Stimulated activated CD4-positive, alpha-beta T cell treated with anti-CD3 and anti-CD28 coated beads, Interleukin-1b, Interleukin-23, amount 100 ng/mL, for 1 hour (primary cell): ENCODE measurements at places on chromosomes 13 and 19.

GRCh38 chr13:74761801-74762757 lies 627.9 kb upstream of the KLF12 start:
- no peak for DNase-seq

GRCh38 chr19:8206147-8207087 lies 2.8 kb upstream of the CERS4 start:
- DNase-seq = no peak

- no peak for DNase-seq
These were observed 34.1 kb downstream of the SUGP2 start for GRCh38 chr19:18999016-18999758.

- no peak for DNase-seq
These were observed 5.1 kb downstream of the GPR183 start for GRCh38 chr13:99301913-99302636.

GRCh38 chr19:13882836-13883235 lies 5.9 kb downstream of the NANOS3 start:
- no peak for DNase-seq

- no peak for DNase-seq
These were observed 71.4 kb downstream of the DGKH start for GRCh38 chr13:42119875-42120274.

- no peak for DNase-seq
These were observed 200.3 kb downstream of the DIAPH3 start for GRCh38 chr13:59963383-59963782.

GRCh38 chr13:23871616-23872220 lies 17.5 kb downstream of the MIPEP start:
- DNase-seq = no peak

- no peak for DNase-seq
These were observed 160.9 kb downstream of the TBC1D4 start for GRCh38 chr13:75321084-75321483.

- no peak for DNase-seq
These were observed 532.5 kb downstream of the DIAPH3 start for GRCh38 chr13:59631271-59631670.

GRCh38 chr19:5948752-5949564 lies 29.0 kb downstream of the RANBP3 start:
- no peak for DNase-seq

- DNase-seq = no peak
These were observed 34.9 kb downstream of the CAB39L start for GRCh38 chr13:49409008-49409407.

DNA sequence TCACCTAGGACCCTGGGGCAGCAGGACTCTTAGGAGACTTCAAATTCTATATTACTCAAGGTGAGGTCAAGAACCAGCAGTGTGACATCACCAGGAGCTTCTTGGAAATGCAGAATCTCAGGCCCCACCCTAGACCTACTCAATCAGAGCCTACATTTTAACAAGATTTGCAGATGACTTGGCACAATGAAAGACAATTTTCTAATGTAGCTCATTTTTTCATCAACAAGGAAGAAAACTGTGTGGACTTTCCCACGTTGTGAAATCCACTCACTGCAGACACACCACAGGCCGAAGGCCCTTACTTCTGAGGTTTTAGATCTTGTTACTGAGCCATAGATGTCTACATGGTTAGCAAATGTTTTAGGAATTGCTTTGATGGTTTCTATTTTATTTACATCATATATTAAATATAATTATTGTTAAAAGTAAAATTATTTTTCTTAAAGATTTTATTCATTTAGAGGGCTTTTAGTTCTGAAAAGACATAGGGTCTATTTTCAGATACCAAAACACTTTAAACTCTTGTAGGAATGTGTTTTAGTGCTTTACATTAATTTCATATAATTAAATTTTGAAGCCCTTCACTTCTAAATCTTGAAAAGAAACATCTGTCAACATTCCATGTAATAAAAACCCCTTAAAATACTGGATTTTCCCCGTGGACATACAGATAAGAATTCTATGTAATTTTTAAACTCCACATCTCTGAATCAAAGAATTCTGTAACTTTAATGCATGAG lies 18.5 kb upstream of the STARD13 start:
- DNase-seq = no peak

GRCh38 chr19:51664131-51664530 lies 17.5 kb upstream of the SIGLEC14 start:
- no peak for DNase-seq

GRCh38 chr13:24280720-24281119 lies 28.7 kb upstream of the C1QTNF9 start:
- no peak for DNase-seq

DNA sequence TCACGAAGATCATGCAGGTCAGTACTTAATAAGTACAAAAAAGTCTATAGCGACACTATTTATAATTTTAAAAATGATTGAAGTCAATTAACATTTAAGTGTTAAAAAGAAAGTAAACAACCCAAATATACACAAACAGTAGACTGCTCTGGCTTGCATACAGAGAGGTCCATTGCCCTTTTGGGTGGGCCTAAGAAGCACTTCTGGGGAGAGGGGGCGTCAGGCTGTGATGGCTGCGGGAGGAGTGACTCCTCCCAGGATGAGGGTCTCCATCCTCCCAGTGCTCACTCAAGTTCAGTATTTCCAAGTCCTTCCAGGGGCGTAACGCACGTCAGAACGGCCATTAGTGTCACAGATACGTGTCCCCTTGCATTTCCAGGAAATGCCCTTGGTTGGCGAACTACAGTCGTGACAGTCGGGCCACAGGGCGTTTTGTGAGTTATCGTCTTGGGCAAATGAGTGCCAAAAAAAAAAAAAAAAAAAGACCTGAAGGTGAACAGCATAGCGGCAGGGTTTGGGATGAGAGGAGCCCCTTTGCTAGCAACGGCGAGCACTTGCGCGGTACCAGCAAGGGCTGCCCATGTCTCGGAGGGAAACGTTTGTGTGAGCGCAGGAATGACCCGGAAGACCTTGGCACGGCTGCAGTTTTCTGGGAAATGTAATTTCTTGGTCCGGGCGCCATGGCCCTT lies at the start of gene SCGB2B2:
Gene SCGB2B2 (minus strand): TSS at position 463 of the 689 bp plus-strand sequence. CDS start 82,596 bp downstream, outside the sequence.
- DNase-seq = peak; percentile 50

GRCh38 chr13:113742000-113742441 lies 17.0 kb upstream of the TMEM255B start:
- DNase-seq = no peak

- no peak for DNase-seq
These were observed 164.6 kb downstream of the TNFSF13B start for GRCh38 chr13:108433976-108434755.

DNA sequence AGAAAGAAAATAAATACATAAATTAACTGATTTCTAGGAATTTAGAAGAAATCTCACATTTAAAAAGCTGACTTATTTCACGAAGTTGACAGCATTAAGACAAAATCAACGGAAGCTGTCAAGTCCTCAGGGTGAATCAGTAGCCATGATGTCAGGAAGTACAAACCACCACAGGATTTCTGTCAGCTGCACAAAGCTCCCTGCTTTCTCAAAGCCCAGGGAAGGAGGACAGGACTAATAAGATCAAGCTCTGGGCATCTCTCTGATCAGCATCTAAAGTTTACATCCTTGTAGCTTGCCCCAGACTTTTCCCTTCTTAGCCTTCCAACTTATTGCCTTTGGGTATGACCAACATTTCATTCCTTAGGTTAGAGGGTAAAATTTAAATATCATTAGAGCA lies 9.4 kb downstream of the DCT start:
- DNase-seq = no peak

DNA sequence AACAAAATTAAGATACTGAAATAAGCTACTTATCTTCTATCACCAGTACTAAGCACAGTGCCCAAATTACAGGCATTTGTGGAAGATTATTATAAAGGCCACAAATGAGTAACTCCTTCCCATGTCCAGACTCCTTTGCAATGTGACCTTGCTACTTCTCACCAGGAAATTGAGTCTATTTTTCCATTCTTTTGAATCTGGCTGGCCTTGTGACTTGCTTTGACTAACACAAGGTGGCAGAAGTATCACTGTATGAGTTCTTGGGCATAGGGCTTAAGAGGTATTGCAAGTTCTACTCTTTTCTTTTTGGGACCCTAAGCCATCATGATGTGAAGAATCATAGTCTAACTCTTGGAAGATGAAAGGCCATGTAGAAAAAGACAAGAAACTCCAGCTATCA lies 49.9 kb downstream of the UGGT2 start:
- DNase-seq = no peak

GRCh38 chr19:42281146-42281826 lies 12.2 kb downstream of the CIC start:
- DNase-seq = no peak

- DNase-seq = no peak
These were observed 28.1 kb downstream of the RANBP3 start for GRCh38 chr19:5949792-5950305.

DNA sequence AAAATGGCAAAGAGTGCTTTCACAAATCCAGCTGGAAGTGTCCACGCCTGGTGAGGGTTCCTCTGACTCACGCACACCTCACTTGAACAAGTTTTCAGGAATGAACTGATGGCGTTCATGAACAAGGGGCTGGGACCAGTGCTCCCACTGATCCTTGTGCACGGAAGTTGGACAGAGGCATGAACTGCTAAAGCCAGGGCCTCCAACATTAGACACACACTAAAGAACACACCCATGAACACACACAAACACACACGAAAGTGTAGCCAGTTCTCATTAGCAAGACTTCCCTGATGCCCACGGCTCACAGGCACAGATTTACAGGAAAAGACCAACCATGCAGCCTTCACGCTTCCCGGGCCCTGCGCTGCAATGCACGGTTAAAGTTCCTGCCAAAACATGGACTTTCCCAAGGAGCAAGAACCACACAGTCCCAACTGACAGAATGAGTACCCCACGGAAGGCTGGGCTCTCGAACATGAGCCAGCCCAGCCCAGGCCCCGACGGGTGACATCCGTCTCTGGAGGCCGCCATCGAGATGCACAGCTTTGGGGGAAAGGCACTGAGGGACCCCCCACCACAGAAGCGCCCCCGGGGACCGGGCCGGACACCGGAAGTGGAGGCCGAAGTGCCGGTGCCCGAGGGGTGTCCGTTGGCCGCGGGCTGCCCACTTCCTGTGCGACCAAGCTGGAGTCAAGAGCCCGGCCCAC lies 808 bp downstream of the DNMT1 start:
- no peak for DNase-seq

DNA sequence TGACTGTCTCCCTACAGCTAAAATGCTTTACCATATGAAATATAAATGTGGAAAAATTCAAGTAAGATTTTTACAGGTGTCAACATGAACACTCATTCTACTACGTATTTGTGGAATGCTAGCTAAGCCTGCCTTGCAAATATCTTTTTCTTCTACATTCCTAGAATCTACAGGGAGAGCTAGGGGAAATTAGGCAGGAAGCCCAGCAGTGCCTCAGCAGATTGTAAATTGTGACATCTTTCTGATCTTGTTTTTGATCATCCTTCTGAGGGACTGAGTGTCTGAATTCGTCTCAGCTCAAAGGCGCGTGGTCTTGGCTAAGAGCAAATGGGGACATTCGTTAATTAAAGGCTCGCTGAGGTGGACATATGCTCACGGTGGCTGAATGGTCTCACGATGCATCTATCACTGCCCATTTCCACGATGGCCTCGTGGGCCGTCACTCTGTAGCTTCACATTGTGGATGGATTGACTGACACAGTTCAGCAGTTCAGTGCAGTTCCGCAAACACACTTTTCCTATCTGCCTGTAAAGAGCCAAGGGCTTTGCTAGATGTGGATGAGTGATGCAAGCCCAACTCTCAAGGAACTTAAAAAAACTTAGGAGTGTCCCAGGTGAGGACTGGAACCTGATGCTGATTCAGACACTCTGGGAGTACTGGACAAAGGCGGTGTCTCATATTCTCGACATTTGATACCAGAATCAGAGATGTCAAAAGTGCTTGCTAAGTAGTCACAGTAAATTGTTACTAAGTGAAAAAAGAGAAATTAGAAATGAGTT lies 562.5 kb downstream of the EFNB2 start:
- DNase-seq = no peak

DNA sequence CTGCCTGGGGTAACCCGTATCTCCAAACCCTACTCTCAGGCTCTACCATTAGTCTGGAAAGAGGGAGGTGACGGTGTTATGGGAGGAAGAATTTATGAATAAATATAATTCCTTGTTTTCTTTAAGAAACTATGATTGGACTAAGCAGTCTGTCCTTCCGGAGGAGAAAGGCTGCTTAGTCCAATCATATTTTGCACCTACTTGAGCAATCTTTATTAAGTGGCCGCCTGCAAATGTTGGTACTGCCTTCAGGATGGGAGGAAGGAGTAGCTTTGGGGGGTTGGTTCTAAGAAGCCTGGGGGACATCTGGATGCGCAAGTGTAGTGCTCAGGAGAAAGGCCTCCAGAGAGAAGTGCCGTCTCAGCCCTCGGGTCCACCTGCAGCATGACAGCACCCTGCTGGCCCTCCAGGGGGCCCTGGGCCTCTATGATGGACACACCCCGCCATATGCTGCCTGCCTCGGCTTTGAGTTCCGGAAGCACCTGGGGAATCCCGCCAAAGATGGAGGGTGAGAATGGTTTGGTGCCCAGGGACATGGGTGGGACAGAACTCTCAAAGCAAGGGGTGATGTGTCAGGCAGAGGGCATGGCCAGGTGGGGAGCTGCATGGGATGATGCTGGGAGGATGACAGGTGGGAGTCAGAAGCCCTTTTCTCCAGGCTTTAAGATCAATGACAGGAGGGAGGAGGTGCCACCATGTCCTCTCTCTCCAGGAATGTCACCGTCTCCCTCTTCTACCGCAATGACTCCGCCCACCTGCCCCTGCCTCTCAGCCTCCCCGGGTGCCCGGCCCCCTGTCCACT lies 4.1 kb downstream of the ACP4 start:
- no peak for DNase-seq

GRCh38 chr13:40996426-40997092 lies 22.6 kb downstream of the ELF1 start:
- no peak for DNase-seq

- no peak for DNase-seq
These were observed 21.7 kb downstream of the EDNRB start for GRCh38 chr13:77896977-77897376.

- DNase-seq = no peak
These were observed 15.8 kb downstream of the ARHGAP33 start for GRCh38 chr19:35790981-35791813.

DNA sequence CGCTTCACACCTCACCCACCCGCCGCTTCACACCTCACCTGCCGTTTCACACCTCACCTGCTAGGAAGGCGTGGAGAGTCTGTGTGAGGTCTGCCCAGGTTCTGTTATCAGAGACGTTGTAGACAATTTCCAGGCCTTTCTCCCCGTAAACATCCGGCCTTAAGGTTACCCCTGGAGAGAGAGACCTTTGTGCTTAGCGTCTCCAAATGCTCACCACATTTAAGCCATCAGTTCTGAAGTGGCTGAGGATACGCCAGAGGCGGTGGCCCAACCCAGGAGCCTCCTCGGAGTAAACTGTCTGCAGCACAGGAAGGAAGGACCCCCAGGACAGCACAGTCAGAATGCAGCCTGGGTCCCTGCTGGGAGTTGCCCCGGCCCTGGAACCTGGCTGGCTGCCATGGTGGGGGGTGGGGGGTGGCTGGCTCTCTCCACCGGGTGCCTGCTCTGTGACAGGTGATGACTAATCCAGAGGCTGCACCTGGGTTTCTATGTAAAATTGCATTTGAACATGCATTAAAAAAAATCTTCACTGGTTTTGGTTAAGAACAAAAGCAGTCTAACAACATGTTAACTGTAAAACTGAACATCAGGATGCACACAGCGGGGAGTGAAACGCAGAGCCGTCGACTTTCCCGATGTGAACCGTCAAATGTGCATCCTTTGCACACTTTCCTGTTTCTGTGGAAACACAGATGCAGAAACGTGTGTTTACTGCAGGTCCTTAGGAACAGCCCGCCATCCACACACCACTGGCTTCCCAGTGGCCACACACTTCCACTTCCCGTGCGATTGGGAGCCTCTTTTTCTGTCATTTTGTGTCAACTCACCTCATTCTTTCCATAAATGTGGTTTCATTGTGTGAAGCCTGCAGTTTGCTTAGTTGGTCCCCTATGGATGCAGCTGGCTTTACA lies 4.5 kb downstream of the ATP4B start:
- DNase-seq = no peak
